WTC11 (cell line): ENCODE measurements at places on chromosomes 3 and 15.

DNA sequence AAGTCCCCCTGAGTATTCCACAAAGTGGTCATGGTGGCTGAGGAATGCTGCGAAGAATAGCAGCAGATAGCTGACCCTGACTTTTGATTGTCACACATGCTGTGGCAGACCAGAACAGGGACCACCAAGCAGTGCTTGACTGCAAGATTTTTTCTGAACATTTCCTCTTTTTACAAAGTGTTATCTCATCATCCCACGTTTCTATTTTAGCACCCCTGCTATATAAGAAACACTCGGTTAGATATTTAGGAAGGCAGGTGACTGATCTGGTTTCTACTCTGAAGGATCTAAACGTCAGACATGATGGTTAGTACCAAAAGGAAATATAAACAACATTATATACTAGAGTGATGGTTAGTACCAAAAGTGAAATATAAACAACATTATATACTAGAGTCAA is 9.1 kb downstream of the SLC25A26 start:
- DNase-seq = no peak

GRCh38 chr15:50059203-50059772 is 59.7 kb downstream of the ATP8B4 start:
- DNase-seq = no peak

- DNase-seq = no peak
Measured at GRCh38 chr15:34717729-34718128, 37.1 kb downstream of the GJD2 start.

DNA sequence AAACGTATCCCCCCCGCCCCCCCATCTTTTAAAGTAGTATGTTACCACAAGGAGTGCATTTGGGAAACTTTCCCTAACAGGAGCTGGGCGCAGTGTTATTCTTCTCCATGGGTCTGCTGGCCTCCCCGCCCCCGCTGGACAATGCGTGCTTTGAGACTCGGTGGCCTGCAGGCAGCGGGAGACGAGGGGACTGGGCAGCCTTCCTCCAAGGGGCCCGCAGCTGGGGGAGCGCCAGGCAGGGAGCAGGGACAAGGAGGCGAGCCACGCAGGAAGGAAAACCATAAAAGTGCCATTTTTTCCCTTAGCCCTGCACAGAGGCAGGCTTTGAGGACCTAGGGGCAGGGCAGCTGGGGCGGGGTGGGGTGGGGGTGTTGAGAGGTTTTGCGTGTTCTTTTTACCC is 14.1 kb downstream of the SOX2 start:
- DNase-seq = no peak

GRCh38 chr3:171168086-171168485 is 141.6 kb upstream of the SLC2A2 start:
- DNase-seq = peak; percentile 43

- peak; percentile 55 for DNase-seq
Measured at GRCh38 chr15:63473999-63474809, 30.2 kb upstream of the USP3 start.

- no peak for DNase-seq
Measured at GRCh38 chr3:24101676-24102168, 156.6 kb downstream of the NR1D2 start.

DNA sequence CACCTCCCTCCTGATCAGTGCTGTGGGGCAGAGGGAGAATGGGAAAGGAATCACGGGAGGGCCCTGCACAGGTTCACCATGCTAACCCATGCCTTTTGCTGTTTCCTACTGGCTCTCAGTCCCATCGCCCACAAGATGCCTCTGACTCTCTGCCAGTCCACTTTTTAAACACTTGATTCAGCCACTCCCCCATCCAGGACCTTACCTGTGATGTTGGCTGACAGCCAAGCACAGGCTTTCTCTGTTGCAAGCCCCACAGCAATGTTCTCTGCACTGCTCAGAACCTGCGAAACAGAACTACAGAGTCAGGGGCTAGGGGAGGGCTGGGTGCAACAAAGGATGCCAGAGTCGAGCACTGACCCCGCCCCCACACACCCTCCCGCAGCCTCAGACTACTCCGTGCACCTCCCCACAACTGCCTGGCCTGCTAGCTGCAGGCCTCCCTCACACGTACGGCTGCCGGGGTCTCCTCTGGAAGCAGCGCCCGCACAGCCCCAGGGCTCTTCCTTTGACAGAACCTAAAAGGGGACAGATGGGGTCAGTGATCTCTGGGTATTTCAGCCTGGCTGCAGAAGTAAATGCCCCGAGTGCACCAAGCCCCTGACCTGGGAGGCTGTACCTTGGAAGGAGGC is 9.1 kb downstream of the CDAN1 start:
- no peak for DNase-seq

GRCh38 chr3:19228167-19228566 is 79.9 kb downstream of the KCNH8 start:
- no peak for DNase-seq

- no peak for DNase-seq
Measured at GRCh38 chr3:155270063-155270462, 23.4 kb downstream of the STRIT1 start.

DNA sequence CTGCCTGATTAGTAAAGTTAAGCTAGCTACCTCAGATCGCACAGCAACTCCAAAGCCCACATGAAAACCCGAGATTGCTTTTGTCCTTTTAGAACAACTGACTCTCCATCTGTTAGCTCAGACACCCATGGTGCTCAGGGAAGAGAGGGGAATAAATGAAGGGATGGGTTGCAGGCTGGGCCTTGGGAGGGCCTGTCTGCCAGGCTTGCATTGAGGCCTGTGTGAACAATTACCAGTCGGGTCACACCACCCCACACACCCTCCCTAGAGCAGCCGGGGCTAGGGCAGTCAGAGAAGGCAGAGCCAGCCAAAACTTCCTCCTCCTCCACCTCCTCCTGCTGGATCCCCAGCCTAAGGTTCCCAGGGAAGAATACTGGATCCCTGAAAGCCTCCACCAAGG is 8.8 kb upstream of the PRKAR2A start:
- no peak for DNase-seq

DNA sequence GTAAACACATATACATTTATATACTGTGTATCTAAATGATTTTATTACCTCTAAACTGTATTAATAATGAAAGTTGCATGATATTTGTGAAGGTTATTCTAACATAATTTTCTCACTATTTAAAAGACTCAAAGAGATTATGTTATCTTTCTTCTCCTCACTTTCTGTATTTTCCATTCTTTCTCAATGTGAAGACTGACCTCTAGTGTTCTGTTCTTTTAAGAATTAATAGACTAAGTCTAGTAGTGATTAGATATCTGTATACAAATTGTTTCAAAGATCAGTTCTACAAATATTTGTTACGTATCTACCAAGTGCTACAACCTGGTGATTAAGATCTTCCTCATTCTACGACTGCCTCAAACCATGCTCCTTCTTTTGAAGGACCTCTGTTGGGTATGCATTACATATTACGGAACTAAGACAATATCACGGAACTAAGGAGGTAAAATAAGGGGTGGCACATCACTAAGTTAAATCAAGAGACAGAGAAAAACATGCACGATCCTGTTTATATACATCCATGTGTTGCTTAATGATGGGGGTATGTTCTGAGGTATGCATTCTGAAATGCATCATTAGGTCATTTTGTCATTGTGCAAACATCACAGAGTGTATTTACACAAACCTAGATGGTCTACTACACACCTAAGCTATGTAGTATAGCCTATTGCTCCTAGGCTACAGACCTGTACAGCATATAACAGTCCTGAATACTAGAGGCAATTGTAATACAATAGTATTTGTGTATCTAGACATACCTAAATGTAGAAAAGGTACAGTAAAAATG is 161.5 kb upstream of the KBTBD8 start:
- no peak for DNase-seq

DNA sequence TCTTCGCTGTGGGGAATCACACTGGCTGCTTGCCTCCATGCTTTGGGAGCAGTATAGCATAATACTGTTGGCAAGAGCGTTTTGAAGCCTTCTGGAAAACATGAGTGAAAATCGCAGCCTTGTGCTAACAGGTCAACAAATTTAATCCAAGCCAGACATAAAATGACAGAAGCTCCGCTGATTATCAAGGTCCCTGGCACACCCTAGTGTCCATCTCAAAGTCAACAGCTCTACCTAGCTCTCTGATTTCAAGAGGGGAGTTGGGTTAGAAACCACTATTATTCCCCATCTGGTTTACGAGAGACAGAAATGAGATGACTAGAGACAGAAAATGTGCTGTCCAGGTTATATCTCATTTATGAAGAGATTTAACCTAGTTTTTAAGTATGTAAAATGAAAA is 73.6 kb upstream of the MDFIC2 start:
- no peak for DNase-seq

DNA sequence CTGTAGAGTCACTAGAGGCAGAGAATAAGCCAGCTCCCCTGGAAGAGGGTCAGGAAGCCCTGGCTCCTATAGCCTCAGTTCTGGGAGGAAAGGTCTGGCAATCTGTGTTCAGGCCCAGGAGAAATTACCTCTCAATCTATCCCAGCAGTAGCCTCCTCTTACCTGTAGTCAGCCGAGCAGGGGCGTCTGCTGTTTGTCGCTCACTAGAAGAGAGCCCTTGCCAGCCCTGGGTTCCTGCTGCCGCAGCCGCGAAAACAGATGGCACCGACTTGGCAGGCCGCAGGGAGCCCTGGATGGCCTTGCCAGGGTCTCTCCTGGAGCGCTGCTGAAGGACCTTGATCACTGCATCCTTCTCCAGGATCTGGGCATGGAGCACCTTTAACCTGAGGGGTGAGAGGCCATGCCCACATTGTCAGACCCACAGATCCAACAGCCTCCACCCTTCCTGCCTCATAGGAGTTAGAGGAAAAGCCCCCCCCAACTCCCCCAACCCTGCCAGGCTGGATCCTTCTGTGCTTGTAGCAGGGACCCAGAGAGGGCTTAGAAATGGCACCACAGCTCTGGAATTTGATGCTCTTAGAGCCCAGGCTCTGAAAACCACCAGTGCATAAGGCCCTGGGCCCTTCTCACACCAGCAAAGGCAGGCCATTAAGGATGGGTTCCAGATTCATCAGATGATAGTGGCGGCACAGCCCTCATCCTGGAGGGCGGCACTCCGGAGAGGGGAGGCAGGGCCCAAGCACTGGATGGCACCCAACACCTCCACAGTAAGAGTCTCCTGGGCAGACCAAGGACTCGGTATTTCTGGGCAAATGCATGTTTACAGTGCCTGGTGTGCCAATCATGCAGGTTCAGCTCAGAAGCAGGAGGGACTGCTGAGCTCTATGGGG is 14.9 kb downstream of the AMOTL2 start:
- peak; percentile 5 for DNase-seq

DNA sequence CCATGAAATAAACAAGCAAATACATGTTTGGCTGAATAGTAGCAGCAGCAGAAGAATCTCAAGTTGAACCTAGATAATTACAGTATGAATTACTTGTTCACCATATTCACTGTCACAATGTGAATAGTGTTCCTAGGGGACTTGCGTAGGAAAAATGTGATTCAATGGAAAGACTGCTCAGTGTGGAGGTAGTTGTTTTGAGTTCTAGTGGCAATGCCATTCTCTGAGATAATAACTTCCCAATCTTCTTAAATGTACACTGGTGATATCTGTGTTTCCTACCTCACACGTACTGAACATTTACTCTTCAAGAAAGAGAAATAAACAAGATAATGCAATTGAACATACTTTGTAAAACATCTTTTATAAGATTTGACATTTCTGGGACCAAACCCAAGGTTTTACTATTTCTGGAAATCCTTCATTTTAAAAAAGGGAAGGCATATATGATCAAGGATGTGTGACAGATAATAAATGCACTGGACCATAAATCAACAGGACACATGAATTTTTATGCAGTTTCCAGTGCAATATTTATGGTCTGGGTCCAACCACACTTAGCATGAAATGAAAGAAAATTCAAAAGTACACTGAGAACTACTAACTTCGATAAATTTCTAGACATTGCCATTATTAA is 598.3 kb upstream of the ZNF385D start:
- no peak for DNase-seq

- peak; percentile 92 for DNase-seq
Measured at GRCh38 chr3:155744626-155745324, at the start of gene PLCH1. TSS of gene PLCH1 (minus strand) at chr3:155745071. CDS start at chr3:155704224, 40,847 bp downstream.

- no peak for DNase-seq
Measured at GRCh38 chr15:98439523-98439942, 208.8 kb upstream of the IGF1R start.

DNA sequence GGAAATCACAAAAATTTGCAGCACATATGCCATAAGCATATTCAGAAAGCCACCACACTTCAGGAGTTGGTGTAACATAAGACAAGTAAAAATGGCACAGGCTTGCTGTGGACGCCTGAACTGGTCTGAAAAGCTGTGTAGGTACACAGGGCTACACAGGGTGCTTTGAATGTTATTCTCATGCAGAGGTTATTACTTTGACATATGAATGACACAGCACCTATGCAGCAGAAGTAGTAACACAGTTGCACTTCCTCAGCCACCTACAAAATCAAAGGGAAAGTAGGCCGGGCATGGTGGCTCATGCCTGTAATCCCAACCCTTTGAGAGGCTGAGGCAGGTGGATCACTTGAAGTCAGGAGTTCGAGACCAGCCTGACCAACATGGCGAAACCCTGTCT is 54.5 kb downstream of the OSBPL10 start:
- no peak for DNase-seq

- no peak for DNase-seq
Measured at GRCh38 chr3:71815340-71816067, 30.6 kb upstream of the PROK2 start.

- DNase-seq = peak; percentile 64
Measured at GRCh38 chr15:70083418-70083817, 14.3 kb downstream of the TLE3 start.

- DNase-seq = no peak
Measured at GRCh38 chr3:195111319-195111705, 159.6 kb downstream of the XXYLT1 start.

GRCh38 chr3:181230258-181230657 is 240.7 kb upstream of the DNAJC19 start:
- peak; percentile 44 for DNase-seq

- DNase-seq = no peak
Measured at GRCh38 chr15:26017665-26018064, 154.5 kb upstream of the ATP10A start.

GRCh38 chr15:53644660-53645059 is 114.8 kb downstream of the WDR72 start:
- DNase-seq = no peak

- no peak for DNase-seq
Measured at GRCh38 chr3:65604863-65605526, 433.7 kb downstream of the MAGI1 start.

GRCh38 chr3:107375682-107376081 is 1.6 kb upstream of the CCDC54 start:
- no peak for DNase-seq

DNA sequence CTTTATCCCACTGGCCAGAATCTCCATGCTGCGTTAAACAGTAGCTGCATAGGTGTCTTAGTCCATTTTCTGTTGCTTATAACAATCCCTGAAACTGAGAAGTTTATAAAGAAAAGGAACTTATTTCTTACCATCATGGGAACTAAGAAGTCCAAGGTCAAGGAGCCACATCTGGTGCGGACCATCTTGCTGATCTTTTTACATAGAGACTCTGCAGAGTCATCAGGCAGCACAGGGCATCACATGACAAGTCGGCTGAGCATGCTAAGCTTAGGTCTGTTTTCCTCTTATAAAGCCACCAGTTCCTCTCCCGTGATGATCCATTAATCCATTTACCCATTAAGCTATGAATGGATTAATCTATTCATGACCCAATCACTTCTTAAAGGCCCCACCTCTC is 22.4 kb upstream of the FAM174B start:
- DNase-seq = no peak
